ENCODE measurements at places on chromosomes 4 and X.

- no peak for DNase-seq
Measured at GRCh38 chr4:145735827-145736226, 55.9 kb downstream of the C4orf51 start.

GRCh38 chr4:114077610-114078009 lies 98.2 kb upstream of the ARSJ start:
- no peak for DNase-seq

GRCh38 chr4:181194096-181194495 lies 1049.1 kb upstream of the TENM3 start:
- no peak for DNase-seq

GRCh38 chrX:24024819-24025740 lies 1.9 kb downstream of the KLHL15 start:
- DNase-seq = peak; percentile 78

GRCh38 chr4:83320548-83320947 lies 14.1 kb downstream of the HPSE start:
- DNase-seq = no peak

DNA sequence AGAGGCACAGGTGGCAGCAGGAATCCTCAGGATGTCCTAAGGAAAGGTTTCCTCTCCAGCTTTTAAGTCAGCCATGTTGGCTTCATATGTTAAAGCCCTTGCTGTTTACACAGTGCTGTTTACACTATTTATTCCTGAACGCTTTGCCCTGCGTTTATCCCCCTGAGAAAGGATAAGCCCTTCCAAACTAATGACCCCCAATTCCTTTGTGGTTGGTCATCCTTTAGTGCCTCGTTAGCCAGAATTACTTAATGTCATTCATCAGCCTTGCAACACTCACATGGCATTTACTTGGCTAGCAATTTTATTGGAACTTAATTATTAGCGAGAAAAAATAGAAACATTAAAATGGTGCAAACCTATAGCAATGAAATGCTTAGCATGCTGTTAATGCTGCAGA lies 23.8 kb downstream of the VCX2 start:
- no peak for DNase-seq

GRCh38 chr4:148782284-148782683 lies 340.1 kb upstream of the NR3C2 start:
- no peak for DNase-seq

DNA sequence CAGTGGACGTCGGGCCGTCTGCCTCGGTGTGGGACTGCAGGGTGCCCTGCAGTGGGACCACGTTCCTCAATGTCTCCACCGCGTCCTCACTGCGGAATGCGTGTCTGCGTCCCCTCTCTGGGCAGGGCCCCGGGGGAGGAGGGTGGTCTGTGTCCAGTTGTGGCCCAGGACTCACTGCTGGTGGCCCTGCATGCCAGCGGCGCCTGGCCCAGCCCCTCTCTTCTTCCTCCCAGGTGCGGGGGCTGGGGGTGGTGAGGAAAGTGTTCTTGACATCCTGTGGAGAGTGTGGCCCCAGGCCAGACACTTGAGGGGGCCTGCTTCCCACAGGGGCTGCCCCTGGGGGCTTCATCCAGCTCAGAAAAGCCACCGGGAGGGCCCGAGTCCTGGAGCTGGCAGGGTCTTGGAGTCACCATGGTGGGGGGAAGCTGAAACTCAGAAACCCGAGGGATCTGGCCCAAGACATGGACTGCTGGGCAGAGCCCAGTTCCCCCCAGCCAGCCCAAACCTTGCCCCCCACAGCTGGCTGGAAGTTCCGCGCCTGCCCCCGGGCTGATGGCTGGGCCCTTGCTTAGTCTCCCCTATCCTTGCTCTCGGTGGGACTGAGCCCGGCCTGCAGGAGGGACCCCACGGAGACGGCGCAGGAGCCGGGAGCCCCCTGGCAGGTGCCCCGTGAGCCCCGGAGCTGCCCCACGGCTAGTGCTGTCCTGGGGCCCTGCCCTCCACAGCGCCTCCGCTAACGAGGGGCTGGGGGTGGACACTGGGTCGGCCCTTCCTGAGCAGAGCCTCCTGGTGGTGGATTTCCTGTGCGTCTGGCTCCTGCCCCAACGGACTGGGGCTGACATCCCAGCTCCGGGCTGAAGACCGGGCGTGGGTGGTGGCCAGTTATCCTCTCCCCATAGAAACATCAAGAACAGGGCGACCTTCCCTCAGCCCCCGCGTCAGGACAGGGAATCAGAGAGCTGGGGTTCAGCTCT lies 2.9 kb downstream of the DOK7 start:
- DNase-seq = peak; percentile 28

DNA sequence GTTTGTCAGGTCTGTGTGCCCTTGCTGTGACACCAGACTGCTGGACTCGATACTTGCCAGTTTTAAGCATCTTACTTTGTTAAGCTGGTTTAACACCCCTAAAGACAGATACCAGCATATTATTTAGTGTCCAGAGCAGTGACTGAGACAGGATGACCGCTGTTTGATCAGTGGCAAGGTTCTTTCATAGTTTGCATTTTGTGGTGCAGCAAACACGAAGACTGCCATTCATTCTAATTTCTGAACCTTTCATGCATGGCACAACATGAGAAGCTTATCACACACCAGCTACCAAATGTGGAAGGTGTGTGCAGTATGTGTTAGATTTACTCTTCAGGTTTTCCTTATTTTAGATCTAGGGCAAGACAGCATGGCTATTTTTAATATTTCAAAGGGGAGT lies 28.2 kb downstream of the JADE1 start:
- DNase-seq = no peak

DNA sequence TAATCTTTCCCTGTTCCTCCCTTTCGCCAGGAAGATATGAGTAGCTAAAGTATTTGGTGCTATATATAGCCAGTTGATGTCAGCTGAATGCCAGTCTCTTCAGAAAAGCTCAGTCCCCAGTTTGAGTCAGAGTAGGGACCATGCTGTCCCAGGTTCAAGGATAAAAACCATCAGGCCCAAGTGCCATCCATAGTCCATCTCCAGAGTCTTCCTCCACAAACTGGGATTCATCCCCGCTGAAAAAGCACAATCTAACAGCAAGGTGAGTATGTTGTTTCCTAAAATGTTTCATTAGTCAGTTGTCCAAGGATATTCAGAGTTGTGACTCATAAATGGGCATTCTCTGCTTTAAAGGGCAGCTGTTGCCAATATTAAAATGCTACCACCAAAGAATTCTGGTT lies at the start of gene MYOZ2:
Gene MYOZ2, plus strand, starts transcription at position 112 of the 401 bp plus-strand sequence. CDS start 694 bp downstream, outside the sequence.
- DNase-seq = no peak

DNA sequence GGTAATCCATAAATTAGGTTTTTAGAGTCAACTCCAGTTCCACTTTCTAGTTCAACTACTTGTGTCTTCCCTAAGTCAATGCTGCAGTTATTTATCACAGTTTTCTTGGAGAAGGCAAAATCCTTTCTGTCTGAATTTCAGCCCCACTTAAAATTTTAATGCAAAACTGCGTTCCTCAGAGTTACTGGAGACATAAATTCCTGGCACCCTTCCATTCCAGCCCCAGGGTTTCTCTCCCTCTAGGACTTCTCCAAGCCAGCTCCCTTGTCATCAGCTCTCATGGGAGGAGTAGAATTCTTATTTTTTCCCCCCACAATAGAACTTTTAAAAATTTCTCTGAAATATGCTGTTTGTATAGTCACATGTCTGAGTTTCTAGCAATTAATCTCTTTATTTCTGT lies 50.6 kb upstream of the PHOX2B start:
- no peak for DNase-seq

GRCh38 chr4:169986369-169986768 lies 39.8 kb downstream of the MFAP3L start:
- DNase-seq = no peak

GRCh38 chrX:39158801-39159657 lies 357.8 kb downstream of the MID1IP1 start:
- no peak for DNase-seq
